SW 1271 (cell line): ENCODE measurements at places on chromosomes 2 and 18.

DNA sequence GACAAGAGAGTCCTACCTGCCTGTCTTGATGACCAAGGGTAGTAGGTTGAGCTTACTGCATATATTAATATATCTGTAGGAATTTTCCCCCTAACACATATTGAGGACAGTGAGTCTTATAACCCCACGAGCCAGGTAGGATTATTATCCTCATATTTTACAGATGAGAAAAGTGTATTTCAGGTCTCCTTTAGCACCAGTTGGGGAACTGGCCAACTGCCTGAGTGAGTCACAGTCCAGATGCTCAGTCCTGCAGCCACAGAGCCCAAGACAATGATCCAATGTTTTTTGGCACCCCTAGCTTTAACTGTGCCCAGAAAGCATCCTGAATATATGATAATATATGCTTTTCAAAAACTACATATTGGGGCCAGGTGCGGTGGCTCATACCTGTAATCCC lies 30.8 kb upstream of the GLS start:
- DNase-seq, result no peak

- DNase-seq, result no peak
These were observed 140.4 kb downstream of the KCTD1 start for GRCh38 chr18:26407736-26408601.

- DNase-seq, result no peak
These were observed 38.8 kb downstream of the G6PC2 start for GRCh38 chr2:168939918-168940317.

DNA sequence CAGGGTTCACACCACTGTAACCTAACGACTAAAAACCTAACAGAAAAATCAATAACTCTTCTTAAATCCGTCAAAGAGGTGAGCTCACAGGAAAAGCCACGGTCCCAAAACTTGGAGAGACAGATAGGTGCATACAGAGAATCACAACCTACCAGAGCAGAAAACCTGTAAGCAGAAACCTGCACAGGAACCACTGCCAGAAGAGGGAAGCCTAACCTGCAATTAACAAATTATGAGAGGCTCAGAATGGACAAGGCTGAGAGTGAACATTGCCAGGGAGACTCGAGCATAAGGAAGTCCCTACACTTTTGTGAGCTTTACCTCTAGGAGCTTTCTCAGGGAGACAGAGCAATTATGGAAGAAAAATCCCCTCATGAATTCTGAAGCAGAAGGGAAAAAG lies 156.2 kb upstream of the NETO1 start:
- no peak for DNase-seq

DNA sequence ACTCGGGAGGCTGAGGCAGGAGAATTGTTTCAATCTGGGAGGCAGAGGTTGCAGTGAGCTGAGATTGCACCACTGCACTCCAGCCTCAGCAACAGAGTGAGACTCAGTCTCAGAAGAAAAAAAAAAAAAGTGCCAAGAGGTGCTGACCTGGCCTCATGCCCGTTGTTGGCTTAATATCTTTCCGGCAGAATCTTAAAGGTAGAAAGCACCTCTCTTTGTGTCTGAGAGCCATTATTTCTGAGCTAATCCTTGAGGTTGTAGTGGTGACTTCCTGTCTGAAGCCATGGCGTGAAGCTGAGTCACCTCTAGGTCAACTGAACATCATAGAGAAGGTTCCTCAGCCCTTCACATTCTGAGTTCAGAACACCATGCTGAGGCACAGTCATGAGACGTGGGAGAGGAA lies 60.4 kb downstream of the WDSUB1 start:
- DNase-seq, result no peak

DNA sequence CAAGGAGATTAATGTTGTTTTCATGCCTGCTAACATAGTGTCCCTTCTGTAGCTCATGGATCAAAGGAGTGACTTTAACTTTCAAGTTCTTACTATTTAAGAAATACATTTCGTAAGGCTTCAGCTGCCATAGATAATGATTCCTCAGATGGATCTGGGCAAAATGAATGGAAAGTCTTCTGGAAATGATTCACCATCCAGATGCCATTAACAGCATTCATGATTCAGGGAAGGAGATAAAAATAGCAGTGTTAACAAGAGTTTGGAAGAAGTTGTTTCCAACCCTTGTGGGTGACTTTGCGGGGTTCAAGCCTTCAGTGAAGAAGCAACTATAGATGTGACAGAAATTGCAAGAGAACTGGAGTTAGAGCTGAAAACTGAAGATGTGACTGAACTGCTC lies 17.0 kb downstream of the VRK2 start:
- no peak for DNase-seq

DNA sequence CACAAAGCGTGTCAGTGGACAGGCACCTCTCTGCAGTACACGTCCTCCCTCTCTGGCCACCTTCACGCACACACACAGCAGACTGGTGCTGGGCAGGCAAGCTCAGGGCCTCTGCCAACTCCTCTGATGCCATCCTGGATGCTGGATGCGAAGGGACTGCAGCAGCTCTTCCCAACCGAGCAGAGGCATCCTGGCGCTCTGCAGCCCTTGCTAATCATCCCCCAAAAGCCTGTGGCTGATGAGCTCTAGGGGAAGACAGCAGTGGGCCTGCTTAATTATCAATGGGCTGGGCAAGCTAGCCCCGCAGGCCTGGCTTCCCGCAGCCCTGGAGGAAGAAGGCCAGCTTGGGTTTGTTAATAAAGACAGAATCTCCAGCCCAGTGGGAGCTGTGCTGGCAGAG lies 71.3 kb upstream of the TEX51 start:
- DNase-seq, result no peak

GRCh38 chr18:67211646-67212045 lies 304.9 kb downstream of the DSEL start:
- DNase-seq, result no peak

- DNase-seq, result no peak
These were observed 88.3 kb downstream of the ETAA1 start for GRCh38 chr2:67485431-67485830.

DNA sequence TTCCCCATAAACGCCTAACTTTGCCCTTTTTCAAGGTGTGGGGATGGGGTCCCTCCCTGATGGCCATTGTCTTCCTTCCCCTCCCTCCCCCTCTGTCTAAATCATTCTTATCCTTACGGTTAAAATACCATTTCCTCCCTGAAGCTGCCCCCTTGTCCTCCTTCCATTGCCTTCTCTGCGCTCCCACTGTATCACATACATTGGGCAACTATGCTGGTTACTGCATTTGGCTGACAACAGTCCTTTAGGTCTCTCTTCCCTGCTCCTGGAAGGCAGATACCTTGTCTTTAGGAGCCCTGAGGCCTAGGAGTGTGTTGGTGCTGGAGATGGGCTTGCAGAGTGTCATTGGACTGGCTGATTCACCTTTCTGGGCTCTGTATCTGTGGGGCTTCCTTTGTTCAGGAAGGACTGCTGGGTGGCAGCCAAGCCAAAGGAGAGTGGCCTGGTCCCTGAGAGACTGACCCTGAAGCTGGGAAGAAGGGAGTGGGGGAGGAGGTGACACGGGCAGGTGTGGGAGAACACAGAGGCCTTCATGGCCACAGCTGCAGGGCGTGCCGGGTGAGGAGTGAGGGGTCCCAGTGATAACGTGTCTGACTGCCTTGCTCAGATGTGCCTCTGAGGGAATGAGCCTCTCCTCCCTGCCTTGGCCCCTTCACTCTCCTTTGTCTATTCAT lies 2.2 kb downstream of the WNT6 start:
- no peak for DNase-seq

DNA sequence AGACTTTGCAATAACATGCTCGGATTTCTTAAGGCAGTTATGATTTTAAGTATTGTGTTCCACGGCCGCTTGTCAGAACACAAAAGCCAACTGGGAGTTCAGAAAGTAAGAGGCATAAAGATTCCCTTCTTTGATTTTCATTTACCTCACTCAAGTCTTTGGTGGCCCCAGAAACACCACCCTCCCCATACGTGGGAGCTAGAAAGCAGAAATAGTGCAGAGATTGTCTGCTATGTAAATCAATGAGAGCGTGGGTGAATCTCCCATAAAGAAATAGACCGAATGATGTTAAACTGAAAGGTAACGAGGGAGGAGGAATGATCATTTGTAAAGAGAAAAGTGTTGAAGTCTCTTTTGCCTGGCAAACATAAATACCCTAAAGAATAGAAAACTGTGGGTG lies 322.1 kb upstream of the ETAA1 start:
- DNase-seq, result no peak

DNA sequence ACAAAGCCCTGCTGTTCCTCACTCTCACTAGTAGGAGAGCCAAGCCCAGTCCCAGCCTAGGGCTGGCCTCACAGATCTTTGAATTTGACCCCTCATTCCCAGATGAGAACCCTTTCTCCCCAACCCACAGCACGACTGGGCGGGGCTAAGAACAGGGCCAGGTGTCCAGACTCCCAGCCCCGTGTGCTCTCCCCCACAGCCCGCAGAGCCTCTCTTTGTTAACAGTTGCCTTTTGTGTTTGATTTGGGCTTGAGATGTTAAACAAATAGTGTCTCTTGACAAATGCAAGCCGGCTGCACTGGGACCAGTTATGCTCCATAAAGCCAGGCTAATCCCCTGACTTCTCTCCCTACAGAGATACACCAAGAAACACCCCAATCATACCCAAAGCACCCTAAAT lies 4.7 kb upstream of the KCNK3 start:
- DNase-seq, result no peak

GRCh38 chr2:31138037-31138962 lies at the start of gene GALNT14:
Gene GALNT14 (minus strand): TSS chr2:31138440. CDS start chr2:31138086, 354 bp downstream.
- DNase-seq, result peak; percentile 74

DNA sequence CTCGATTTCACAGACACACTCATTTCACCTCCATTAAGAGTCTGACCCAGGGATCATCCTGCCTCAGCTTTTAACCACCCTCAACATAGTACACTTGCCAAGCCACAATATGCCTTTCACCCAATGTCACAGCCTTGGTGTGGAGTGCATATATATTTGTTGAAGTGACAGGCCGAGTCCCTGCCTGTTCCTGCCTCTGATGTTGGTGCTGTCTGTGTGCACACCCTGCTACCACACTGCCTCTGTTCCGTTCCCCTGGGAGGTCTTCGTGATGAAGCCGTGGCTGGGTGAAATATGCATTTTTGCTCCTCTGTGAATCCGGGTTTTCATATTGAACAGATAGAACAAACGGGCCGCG lies 90.3 kb downstream of the RNF144A start:
- DNase-seq, result no peak

GRCh38 chr18:22681908-22682307 lies 251.2 kb upstream of the RBBP8 start:
- no peak for DNase-seq

- DNase-seq, result no peak
These were observed 74.2 kb upstream of the CELF4 start for GRCh38 chr18:37639846-37640245.

DNA sequence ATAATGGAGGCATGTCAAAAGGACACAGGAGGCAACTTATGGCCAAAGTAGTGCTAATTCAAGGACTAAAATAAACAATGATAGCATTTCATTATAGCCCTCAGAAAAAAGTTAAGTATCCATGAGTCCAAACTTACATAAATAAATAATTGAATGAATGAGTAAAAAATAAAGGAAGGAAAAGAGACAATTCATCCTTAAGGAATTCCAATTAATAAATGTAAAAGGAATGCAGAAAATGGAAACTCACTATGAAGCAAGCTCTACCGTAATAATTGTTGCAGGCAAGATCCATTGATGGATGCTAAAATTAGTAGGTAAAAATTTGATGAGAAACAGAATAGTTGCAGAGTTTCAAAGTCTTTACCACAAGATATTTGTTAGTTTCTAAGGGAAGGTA lies 88.2 kb upstream of the RAPGEF4 start:
- DNase-seq, result no peak

DNA sequence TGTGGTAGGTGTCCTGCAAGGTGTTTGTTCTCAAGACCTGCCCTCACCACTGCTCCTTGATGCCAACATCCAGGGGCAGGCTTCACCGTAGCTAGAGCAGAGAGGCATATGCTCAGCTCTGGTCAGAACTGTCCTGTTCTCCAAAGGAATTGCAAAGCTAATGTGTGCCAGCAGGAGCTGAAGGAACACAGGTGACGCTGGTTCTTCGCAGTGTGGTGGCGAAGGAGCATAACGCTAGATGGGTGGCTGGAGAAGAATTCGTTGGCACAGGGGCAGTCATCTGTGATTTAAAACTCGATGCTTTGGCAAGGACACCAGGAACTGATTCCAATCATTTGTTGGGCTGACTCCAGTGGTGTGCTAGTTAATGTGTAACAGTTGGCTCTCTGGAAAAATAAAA lies 11.4 kb upstream of the PER2 start:
- DNase-seq, result no peak

GRCh38 chr18:76434452-76434851 lies 60.6 kb downstream of the ZNF516 start:
- DNase-seq, result no peak

DNA sequence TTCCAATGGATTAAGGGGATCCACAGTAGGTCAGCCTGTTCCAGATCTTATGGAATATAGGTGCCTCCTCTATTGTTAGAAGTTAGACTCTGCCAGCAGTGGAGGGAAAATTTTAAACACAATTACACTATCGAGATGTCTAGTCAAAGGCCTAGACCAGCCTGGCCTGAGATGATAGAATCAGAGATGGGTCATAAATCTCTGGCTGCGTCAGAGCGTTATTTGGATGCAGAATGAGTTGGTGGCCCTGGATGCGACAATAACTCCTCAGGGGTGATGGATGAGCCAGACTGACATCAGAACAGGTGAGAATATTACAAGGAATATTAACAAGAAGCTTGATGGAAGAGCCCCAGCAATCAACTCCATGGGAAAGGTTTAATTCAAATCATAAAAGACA lies 149.3 kb upstream of the TCF4 start:
- DNase-seq, result no peak

GRCh38 chr2:16324544-16324937 lies 341.1 kb downstream of the CYRIA start:
- DNase-seq, result no peak

DNA sequence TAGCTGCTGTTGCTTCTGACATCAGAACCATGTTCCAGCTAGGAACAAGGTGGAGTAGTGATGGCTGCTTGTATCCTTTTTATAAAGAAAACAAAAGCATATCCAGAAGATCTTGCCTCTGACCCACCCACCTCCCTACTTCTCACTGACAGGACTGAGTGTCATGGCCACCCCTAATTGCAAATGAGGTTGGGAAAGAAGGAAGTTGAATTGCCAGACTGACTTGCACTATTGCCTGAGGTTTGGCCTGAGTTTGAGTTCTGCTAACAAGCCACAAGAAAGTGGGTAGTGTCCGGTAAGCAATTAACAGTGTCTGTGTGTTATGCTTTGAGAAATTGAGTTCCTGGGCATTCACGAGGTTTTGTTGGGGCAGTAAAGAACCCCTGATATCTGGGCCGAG lies 22.8 kb downstream of the SGPP2 start:
- no peak for DNase-seq

DNA sequence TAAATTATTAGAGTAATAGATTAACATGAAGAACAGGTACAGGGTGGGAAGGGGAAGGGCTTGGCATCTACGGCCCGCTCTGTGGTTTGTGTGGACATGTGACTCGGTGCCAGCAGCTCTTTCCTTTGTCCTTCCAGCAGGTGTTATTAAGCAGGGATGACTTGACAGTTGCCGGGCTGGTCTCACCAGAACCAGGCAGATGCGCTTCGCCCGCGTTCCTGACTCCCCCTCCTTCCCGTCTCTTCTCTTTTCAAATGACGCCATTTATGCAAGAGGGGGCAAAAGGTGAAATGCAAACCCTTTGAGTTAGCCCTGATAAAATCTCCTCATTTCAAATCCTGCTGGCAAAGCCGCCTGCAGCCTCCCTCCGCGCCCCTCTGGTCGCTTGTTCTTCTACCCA lies 38.9 kb upstream of the MGAT4A start:
- no peak for DNase-seq
